Colonic mucosa (tissue), 4 donors: ENCODE measurements at places on chromosomes 3 and 15. TPM values are rescaled to one million over a fixed set of nuclear protein-coding genes. Genes with fewer than 3 reads are reported as not detected.

PRR20G gene
- total RNA-seq, result not detected

MNS1 gene
- total RNA-seq, result 2.8 TPM

GRCh38 chr15:23572844-23573243, 7.4 kb downstream of the MKRN3 start:
- no peak overlapping the region for H3K4me3 ChIP-seq
- H3K27ac ChIP-seq, result no peak overlapping the region
- H3K36me3 ChIP-seq, result no peaks in the 10 kb centered on the region
- DNase-seq, result no peak
- H3K27me3 ChIP-seq, result no peaks in the 10 kb centered on the region
- H3K4me1 ChIP-seq, result no peaks in the 10 kb centered on the region

DNA sequence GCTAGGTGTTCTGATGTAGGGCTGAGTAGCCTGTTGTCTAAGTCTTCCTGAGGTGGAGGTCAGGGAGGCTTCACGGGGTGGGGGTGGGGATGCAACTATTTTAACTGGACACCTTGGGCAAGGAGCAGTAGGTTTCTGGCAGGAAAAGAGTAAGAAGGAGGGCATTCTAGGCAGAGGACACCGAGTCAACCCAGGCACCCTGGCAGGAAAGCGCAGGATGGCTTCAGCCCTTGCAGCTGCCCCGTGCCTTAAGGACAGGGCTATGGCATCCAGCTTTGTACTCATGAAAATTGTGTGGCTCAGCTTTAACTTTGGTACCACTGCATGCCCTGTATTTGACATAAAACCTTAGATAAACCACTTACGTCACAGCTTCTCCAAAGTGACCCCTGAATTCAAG, 6.4 kb upstream of the FILIP1L start:
- no peak overlapping the region for H3K4me3 ChIP-seq
- no peak for DNase-seq
- H3K27ac ChIP-seq, result no peak overlapping the region
- H3K36me3 ChIP-seq, result no peaks in the 10 kb centered on the region
- H3K27me3 ChIP-seq, result no peaks in the 10 kb centered on the region

GRCh38 chr3:142434503-142434902, 13.3 kb downstream of the XRN1 start:
- no peaks in the 10 kb centered on the region for H3K27me3 ChIP-seq
- no peaks in the 10 kb centered on the region for H3K36me3 ChIP-seq
- no peak overlapping the region for H3K27ac ChIP-seq
- H3K4me3 ChIP-seq, result no peak overlapping the region

GRCh38 chr3:45131201-45131600, 15.0 kb downstream of the CDCP1 start:
- H3K4me3 ChIP-seq, result no peak overlapping the region
- no peaks in the 10 kb centered on the region for H3K27me3 ChIP-seq
- H3K4me1 ChIP-seq, result no peaks in the 10 kb centered on the region

- DNase-seq, result no peak
- no peak overlapping the region for H3K4me3 ChIP-seq
- H3K27me3 ChIP-seq, result no peaks in the 10 kb centered on the region
- H3K4me1 ChIP-seq, result no peaks in the 10 kb centered on the region
- no peaks in the 10 kb centered on the region for H3K36me3 ChIP-seq
- H3K27ac ChIP-seq, result no peak overlapping the region
Observed at GRCh38 chr3:45537616-45537969, 57.0 kb upstream of the LIMD1 start.

GRCh38 chr3:171863920-171864319, 20.8 kb downstream of the TMEM212 start:
- no peak overlapping the region for H3K4me3 ChIP-seq
- H3K27me3 ChIP-seq, result no peaks in the 10 kb centered on the region
- DNase-seq, result no peak
- no peaks in the 10 kb centered on the region for H3K36me3 ChIP-seq

DNA sequence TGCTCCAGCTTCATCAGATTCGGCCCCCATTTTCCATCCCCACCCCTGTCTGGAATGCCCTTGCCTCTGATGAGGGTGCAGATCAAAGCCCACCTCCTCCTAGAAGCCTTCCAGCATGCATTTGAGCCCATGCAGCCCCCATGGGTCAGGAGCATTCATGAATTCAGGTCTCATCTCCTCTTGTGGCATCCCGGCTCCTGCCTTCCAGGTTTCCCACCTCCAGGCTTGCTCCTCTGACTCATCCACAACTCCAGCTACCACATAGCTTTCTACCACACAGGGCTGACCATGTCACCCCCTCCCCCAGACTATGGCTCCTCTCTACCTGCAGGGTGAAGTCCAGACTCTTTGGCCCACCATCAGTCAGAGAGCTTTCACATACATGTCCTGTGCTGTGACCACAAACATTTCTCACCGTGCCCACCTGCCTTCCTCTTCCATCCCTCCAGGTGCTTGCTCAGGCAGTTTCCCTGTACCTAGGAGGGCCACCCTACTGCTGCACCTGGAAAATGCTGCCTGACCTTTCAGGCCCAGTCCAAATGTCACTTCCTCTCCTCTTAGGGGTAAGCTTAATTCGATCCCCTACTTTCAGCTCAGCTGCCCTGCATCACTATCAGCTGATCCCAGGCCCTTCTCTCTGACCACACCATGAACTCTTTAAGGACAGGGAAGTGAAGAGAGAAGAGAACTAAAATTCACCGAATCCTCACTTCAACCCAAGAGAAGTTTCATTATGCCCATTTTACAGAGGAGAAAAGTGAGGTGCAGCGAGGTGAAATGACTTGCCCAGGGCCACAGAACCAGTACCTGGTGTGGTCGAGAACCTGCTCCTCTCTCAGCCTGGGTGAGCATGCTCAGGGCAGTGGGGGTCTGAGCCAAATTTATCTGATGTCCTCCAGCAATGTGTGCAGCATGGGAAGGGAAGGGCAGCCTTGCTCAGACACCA, 13.7 kb upstream of the FGD5 start:
- H3K4me1 ChIP-seq, result no peaks in the 10 kb centered on the region
- H3K27ac ChIP-seq, result no peak overlapping the region
- H3K27me3 ChIP-seq, result peaks cover 2% of the 10 kb centered on the region
- no peaks in the 10 kb centered on the region for H3K36me3 ChIP-seq
- H3K4me3 ChIP-seq, result no peak overlapping the region

DNA sequence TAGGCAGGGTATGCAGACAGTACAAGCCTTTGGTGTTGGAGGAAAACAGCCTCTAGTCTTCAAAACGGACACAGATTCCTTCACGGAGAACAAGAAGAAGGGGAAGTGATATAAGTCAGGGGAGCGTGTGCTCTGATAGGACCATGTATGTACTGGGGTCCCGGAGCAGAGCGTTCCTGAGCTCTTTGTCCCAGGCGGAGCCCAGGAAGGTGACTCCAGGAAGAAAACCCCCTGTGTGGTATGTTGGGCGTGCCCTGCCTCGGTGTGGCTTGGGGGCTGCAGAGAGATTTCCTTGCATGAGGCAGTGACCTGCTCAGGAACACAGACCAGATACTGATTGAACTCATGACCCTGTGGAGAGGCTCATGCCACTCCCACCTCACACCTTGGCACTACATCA, 21.7 kb downstream of the MELTF start:
- no peaks in the 10 kb centered on the region for H3K4me1 ChIP-seq
- no peaks in the 10 kb centered on the region for H3K27me3 ChIP-seq
- no peak overlapping the region for H3K4me3 ChIP-seq
- H3K36me3 ChIP-seq, result no peaks in the 10 kb centered on the region
- DNase-seq, result no peak

DNA sequence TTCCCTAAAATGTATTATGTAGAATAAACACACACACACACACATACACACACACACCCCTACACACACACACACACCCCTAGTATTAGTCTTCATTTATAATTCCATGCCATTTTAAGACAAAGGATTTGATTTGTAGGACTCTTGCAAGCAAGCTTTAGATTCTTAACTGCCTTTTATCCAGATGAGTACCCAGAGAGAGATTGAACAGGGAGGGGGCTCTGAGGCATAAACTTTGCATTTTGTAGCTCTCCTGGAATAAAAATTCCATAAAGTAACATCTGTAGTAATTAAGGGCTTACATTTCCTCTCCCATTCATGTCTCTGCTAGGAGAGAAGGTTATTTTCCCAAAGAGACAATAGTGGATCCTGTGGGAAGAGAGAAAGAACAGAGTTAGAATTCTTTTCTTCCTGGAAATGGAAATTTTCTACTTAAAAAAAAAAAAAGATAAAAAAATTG, 479.4 kb downstream of the RBMS3 start:
- H3K36me3 ChIP-seq, result no peaks in the 10 kb centered on the region
- H3K27ac ChIP-seq, result no peak overlapping the region
- no peaks in the 10 kb centered on the region for H3K4me1 ChIP-seq
- no peaks in the 10 kb centered on the region for H3K27me3 ChIP-seq
- no peak for DNase-seq

DNA sequence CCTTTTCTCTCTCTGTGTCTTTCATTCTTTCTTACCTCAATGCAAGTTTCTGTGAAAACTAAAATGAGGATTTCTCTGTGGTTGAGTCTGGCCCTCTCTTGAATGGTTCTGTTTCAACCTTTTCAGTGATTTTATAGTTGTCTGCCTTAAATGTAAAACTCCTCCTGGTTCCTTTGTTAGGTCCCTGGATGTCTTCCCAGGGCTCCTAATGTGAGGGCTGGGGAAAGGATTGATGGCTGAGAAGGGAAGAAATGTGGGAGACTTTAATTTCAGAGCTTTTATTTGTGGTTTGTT, 90.6 kb upstream of the GRM7 start:
- H3K4me3 ChIP-seq, result peak overlapping the region; percentile 13
- DNase-seq, result no peak
- peak overlapping the region; percentile 37 for H3K27ac ChIP-seq
